Stimulated activated CD4-positive, alpha-beta T cell treated with anti-CD3 and anti-CD28 coated beads, Interleukin-1b, Interleukin-23, amount 100 ng/mL, for 4 hours (primary cell): ENCODE measurements at places on chromosomes 4 and X.

DNA sequence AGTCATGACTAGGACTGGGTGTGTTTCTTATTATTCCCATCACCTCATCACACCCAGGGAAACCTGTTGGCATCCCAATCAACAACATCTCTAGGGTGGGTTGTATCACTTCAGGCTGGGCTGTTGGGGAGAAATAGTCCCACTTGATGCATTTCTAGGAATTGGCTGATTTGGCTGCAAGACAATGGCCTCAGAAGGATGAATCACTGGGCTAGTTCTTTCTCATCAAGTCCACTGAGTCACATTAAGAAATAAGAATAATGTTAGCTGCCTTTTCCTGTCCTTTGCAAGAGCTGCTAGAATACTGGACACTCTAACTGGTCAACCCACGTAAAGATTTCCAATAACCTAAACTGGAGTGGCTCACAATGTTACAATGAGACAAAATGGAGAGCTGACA, 104.2 kb downstream of the CHRDL1 start:
- DNase-seq: no peak

GRCh38 chr4:25928379-25929297, 14.6 kb downstream of the SMIM20 start:
- no peak for DNase-seq

GRCh38 chr4:119314356-119314755, 7.6 kb downstream of the FABP2 start:
- DNase-seq: no peak

DNA sequence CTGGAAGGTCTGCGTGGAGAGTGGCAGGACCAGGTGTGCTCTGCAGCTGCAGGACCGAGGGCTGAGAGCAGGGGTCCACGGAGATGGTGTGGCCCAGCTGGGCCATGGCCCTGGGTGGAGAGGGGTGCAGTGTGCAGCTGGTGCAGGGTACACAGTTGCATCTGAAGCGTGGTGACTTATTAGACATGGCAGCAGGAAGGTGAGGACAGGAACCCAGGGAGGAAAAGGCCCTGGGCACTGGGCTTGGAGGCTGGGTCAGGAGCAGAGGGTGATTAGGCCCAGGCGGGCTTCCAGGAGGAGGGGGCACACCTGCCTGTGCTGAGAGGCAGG, 214.6 kb upstream of the PSAPL1 start:
- DNase-seq: no peak

DNA sequence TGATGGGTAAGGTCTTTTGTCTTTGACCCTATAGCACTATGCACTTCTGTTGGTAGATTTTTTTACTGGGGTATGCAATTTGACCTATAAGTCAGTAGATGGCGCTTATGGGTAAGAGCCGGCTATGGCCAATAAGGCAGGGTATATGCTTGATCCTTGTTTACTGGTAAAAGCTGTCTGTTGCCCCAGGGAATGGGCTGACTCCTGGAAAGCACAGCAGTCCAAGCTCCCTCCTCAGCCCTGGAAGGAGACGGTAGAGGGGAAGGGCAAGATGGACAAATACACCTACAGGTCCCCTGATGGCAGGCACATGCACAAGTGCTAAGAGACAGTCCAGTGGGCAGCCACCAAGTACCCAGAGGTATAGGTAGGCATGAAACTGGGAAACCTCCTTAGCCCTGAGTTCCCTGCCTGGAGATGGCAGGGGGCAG, 63.7 kb downstream of the ADAMTS3 start:
- no peak for DNase-seq

DNA sequence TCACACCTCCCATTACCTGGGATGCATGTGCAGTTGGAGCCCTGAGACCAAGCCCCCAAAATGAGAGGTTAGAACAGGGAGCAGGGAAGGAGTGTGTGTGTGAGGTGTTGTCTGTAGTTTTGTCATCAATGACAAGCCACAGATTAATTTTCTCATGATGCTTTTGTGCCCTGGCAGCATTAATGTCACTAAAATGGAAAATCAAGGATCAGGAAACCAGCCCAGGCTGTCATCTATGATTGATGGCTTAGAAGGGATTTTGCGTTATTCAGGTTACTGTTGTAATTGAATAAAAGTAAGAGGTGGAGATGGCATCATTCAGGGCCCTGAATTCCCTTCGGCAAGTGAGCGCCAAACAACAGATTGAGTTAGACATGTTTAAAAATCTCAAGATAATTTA, 130.5 kb upstream of the C1QTNF7 start:
- no peak for DNase-seq

DNA sequence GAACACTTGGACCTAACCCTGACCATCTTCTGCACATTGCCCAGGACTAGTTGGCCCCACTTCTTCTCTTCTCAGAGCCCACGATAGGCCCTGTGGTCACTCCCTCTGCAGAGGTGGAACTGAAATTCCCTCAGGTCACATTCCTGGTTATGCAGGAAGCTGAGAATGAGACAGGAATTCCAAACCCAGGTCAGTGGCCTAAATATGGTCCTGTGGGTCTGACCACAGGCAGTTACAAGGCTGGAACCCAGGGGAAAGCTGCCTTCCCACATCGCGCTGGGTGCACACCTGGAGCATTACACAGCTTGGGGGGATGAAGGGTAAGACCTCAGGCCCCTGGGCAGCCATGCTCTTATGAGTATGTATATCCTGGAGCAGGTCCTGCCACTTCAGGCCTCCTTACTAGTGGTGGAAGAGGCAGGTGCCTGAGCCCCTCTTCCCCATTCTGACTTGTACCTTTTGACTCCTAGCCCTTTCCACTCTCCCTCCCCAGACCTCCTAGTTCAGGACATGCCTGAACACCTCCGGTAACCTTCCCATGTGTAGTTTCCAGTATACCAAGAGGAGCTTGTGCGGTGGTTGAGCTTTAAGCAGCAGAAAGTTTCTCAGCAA, 173.5 kb downstream of the ASMT start:
- DNase-seq: no peak

- no peak for DNase-seq
Measured at GRCh38 chr4:41718907-41719306, 29.6 kb downstream of the PHOX2B start.

GRCh38 chr4:11529625-11530201, 101.0 kb upstream of the HS3ST1 start:
- DNase-seq: no peak

DNA sequence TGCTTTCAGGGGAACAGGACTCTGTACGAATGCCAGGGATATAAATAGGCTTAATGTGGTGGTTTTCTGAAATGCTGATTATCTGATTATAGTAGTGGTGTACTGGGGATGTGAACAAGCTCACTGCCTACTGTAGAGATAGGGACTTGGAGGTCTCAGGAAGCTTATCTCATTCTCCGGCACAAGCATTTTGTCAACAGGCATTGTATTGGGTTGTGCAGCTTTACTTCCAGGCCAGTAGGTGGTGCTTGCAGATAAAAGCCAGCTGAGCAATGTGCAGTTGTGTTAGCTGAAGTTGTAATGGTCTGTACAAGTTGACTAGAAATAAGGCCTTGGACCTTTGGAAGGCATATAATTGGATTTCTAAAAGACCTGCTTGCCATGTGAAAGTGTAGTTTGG, 49.5 kb upstream of the TMLHE start:
- DNase-seq: no peak

GRCh38 chr4:1684506-1685234, 557 bp upstream of the FAM53A start:
- peak; percentile 94 for DNase-seq

DNA sequence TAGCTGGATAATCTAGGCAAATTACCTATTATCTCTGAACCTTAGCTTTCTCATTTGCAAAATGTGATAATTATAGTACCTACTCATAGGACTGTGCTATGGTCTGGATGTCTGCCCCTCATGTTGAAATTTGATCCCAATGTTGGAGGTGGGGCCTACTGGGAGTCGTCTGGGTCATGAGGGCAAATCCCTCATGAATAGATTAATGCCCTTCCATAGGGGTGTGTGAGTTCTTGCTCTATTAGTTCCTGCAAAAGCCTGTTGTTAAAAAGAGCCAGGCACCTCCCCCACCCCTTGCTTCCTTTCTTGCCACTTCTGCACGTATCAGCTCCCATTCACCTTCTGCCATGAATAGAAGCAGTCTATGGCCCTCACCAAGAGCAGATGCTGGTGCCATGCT, 73.9 kb downstream of the SERTM2 start:
- no peak for DNase-seq

GRCh38 chrX:136201601-136202000, 49.6 kb downstream of the MAP7D3 start:
- DNase-seq: no peak

DNA sequence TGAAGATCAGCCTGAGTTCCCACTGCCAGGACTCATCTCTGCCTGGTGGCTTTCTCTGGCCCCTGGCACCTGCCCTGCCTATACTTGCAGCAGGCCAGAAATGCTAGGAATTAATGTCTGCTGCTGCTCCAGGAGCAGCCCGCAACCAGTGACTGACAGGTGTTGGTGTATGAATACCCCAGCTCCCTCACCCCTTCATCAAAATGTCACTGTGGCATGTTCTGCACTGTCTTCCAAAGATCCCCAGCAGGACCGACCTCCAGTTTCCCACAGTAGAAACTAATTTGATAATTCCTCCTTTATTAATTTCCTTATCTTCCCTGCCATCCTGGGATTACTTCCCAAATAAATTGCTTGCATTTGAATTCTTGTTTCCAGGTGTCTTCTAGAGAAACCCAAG, 425.4 kb downstream of the BCOR start:
- no peak for DNase-seq

GRCh38 chr4:91092398-91092980, 965.3 kb downstream of the CCSER1 start:
- DNase-seq: no peak

GRCh38 chrX:139194571-139195280, 335.8 kb upstream of the F9 start:
- DNase-seq: no peak

DNA sequence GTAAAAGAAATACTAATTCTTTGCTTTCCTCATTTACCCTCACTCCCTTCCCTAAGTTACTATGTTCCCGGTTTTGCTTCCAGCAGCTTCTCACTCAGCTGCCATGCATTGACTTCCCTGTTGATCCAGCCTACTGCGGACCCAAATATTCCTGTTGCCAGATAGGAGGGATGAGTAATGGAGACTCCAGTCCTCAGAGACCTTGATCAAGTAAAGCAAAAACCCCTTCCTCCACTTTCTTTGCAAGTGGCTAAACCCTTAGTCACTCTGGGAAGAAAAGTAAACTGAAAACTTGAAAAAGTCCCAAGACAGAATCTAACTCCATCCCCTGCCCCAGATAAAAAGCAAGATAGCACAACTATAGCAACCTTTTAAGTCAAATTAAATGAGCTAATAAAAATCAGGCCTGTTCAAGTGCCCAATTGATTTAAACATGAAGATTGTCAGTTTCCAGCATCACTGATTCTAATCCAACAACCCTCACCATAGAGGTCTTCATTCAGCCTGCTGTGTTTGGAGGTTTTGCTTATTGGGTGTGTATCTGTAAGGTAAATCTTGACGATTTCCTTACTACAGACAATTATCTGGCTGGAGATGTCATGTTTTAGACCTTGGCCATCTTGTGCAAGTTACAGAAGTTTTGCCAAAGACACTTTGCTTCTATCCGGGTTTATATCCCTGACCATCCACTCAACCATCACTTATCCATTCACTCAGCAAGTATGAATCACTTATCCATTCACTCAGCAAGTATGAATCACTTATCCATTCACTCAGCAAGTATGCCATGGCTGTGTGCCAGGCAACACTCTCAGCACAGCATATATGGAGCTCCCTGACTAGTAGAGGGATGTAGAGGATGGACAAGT, 17.6 kb downstream of the FGFBP1 start:
- DNase-seq: no peak

DNA sequence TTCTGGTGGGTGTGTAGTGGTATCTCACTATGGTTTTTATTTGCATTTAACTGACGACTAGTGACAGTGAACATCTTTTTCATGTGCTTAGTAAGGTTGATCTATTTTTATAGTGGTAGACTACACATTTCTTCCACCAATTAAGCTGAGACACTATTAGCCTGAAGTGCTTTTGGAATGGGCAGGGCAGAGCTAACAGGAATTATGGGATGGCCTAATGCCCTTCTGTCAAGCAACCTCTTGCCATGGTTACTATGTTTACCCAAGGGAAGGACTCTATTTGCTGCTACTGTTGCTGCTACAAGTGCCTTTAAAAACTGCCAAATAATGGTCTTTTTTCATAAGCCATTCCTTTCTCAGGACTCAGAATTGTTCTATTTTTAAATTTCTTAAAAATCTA, 676.7 kb upstream of the ACTRT1 start:
- no peak for DNase-seq

GRCh38 chrX:54820737-54821136, 13.2 kb downstream of the MAGED2 start:
- DNase-seq: no peak

- no peak for DNase-seq
Measured at GRCh38 chrX:48576108-48576507, 1.8 kb downstream of the RBM3 start.

DNA sequence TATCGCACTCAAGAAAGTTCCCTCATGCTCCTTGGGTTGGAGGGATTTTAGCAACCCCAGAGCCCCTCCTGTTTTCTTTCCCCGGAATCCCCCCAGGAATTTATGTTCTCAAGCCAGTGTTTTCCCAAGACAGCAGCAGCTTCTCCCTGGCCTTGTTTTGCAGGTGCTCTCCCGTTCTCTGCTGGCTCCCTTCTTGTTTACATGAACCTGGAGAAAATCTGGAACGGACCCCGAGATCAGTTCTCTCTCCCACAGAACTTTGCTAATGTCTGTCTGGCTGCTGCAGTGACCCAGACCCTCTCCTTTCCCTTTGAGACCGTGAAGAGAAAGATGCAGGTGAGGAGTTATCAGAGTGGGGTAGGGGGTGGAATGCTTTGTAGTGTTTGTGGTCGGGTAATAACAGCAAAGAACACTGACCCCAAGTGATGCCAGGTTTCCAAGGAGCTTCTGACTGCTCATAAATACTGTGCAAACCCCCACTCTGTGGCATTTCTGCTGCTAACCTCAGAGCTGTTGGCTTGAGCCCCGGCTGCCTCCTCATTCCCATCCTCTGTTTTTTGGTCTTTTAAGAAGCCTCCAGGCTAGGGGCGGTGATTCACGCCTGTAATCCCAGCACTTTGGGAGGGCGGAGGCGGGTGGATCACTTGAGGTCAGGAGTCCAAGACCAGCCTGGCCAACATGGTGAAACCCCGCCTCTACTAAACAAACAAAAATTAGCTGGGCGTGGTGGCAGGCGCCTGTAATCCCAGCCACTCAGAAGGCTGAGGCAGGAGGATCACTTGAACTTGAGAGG, 11.1 kb downstream of the SLC25A43 start:
- no peak for DNase-seq

DNA sequence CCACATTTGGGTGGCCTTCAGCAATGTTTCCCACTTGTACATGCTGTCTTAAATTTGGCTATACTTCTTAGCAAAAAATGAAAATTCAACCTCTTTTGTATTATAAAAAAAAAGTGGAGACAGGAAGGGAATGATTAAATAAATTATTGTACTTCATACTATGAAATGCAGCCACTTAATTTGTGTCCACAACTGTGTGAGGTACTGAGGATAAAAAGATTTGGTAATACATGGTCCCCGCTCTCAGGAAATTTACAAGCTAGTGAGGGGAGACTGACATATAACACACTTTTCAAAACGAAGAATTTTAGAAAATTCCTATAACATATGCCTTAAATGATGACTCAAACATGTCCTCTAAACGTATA, 105.0 kb downstream of the HNRNPD start:
- DNase-seq: no peak
